ENCODE measurements at places on chromosomes 3 and 15.

DNA sequence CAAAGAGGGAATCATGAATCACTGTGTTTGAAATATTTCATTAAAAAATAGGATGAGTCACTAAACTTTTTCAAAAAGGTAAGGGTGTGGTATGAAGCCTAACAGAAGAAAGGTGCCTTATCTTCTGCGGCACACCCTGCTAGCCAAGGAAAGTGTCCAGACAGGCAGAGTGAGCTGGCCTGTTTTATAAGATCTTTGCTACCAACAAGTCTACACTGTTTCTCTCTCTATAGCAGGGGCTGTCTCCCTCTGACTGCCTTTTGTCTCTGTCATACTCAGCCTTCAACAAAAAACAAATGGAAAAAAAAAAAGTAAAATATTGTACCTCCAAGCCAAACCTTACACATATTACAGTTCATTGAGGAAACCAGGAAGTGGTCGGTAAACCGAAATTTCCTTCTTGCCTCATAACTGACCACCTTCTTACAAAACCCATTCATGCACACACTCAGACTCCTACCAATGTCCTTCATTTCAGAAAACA is 9.1 kb downstream of the ZDHHC3 start:
- no peak for DNase-seq

DNA sequence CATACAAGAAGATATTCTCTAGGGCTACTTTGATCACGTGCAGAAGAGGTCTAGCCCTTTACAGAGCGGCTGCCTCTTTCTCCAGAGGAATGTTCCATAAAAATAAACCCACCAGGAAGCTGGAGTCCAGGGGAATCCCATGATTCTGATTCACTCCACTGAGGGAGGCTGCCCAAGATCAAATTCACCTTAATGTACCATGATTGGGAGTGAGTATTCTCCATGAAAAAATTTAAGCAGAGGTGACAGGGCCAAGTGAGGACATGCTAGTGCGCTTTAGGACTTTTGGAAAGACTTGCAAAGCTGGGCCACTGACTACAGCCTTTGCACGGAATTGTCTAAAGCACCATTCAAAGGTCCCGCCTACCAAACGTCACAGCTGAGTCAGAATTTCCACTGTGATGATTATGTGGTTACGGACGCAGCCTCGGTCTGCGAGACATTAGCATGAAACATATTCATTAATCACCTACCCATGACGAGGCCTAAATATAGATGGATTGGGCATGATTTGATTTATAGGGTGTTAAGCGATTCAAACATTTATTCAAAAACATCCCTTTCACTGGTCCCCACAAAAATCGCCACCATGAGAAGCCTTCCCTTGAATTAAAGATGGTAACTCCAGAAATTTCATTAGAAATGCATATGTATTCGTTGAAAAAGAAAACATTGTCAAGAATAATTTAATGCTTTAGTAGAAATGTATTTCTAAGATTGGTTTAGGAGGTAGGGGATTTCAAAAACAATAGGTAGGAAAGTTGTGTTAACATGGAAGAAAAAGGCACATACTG is 152.6 kb downstream of the GREM1 start:
- DNase-seq, result no peak

DNA sequence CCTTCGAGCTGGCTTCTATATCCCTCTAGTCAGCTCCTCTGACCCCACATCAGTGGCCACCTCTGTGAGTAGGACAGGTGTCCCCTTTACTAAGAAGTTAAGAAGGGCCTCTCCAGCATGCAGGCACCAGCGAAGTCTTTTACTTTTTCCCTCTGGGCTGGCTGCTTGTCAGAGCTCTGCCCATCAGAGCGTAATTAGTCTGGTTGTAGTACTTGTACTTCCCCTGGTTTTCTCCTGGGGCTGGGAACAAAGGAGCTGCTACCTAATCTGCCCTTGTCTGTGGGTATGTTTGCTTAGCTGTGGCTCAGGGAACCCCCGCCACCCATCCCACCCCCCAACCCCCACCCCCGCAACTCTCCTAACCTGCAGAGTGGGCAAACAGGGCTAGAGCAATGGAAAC is 27.4 kb upstream of the ALPK3 start:
- DNase-seq, result no peak

- DNase-seq, result no peak
Measured at GRCh38 chr3:122257644-122258364, 67.2 kb upstream of the CSTA start.

DNA sequence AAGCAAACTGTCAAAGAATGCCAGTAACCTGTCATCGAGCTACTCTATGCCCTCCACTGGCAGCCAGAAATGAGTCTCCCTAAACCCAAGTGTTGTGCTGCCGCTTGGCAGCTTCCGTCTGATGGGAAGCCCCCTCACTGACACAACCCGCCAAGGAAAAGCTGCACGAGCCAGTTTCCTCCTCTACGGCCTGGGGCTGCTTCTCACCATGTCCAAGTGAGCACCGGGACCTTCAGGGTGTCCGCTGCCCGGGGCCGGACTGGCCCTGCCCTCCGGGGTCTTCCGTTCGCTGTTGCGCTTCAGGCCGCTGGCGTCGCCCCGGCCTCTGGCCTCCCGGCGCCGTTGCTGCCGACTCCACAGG is 490 bp downstream of the TOMM70 start:
- peak; percentile 5 for DNase-seq

DNA sequence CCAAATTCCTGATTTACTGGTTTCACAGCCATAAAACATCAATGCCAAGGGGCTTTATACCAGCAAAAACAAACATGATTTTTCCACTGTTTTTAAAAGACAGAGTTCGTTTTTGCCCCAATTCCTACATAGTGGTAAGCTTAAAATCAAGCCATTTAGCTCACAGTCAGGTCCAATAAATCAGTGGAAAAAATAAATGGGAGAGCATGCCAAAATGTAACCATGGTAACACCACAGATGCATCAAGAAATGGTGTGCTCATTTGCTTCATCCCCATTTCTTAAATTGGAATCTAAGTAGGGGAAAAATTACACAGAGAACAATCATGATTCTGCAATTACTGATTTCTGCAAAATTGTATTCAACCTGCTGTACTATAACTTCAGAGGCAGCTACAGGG is 418.8 kb downstream of the MAGI1 start:
- DNase-seq, result no peak

DNA sequence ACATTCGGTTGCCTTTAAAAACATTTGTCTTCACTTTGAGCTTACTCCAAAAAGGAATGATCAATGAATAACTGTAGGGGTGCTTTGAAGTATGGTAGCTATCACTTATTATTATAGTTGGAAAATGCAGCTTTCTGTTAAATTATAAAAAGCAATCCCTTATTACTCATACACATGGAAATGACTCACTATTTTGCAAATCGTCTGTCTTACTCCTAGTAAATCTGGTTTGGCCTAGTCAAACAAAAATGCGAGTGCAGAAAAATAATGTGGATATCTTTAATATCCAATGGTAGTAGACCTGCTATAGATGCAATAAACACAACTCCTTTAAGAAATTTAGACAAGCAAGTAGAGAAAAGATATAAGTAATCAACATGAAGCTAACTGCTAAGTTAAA is 112.5 kb downstream of the ZIC1 start:
- no peak for DNase-seq

- no peak for DNase-seq
Measured at GRCh38 chr15:69797615-69798014, 300.1 kb downstream of the TLE3 start.

DNA sequence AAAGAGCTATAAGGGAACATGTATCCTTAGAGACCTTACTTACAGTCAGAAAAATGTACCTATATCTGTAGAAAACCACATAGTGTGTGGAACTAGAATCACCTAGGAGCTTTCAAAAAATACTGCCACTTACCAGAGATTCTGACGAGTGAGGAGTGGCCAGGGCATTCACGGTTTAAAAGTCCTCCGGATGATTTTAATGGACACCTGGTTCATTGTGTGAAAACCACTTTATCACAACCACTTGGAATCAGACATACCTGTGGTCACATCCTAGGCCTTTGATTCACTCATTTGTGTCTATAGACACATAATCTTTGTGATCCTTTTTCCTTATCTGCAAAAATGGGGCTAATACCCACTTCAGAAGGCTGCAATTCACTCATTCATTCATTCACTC is 159.8 kb downstream of the MBNL1 start:
- DNase-seq, result no peak

GRCh38 chr3:194034346-194035336 is 101.3 kb upstream of the HES1 start:
- no peak for DNase-seq

GRCh38 chr15:26065723-26066122 is 202.6 kb upstream of the ATP10A start:
- no peak for DNase-seq

DNA sequence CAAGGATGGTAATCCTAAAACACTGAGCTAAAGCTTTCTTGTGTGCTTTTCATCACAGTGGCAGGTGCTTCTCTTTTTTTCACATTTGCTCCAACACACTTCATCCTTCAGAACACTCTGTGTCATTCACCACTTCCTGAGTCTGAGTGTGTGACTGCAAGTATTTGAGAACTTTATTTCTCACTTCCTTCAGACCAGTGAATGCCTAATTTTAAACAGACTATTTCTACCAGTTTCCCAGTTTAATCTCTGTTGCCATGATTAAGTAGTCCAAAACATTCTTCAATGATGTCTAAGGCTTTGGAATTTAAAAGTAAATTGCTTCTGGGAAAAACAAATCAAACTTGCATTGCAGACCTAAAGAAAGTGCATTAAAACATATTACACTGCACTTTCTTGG is 541.2 kb downstream of the RBMS3 start:
- no peak for DNase-seq

- DNase-seq, result no peak
Measured at GRCh38 chr15:64163659-64164362, 989 bp upstream of the PPIB start.

DNA sequence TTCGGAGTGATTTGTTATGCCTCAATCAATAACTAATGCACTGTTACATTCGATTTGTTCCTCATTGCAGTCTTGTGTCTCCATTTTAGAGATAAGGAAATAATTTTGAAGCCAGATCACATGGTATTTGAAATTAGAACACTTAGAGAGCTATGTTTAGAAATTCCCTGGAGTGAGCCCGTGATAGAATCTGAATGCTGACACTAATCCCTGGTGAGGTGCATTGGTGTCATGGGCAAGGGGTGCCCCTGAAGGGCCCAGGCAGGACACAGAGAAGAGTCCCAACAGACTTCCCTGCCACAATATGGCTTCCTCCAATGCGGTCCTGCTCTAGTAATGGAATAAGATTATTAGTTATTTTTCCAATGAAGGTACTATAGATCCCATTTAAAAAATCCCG is 223.0 kb downstream of the NR2F2 start:
- DNase-seq, result no peak

- DNase-seq, result no peak
Measured at GRCh38 chr3:190690246-190690645, 172.2 kb downstream of the GMNC start.
